ENCODE measurements at places on chromosomes 7 and 10. TPM values are rescaled to one million over a fixed set of nuclear protein-coding genes. Genes with fewer than 3 reads are reported as not detected.

- H3K4me3 ChIP-seq, result no peak overlapping the region
- peaks cover 7% of the 10 kb centered on the region for H3K4me1 ChIP-seq
- no peak for DNase-seq
Measured at GRCh38 chr7:155124706-155125105, 54.6 kb downstream of the HTR5A start.

- peaks cover 3% of the 10 kb centered on the region for H3K4me1 ChIP-seq
- no peaks in the 10 kb centered on the region for H3K27me3 ChIP-seq
- no peak for DNase-seq
- peaks cover 26% of the 10 kb centered on the region for H3K36me3 ChIP-seq
Measured at GRCh38 chr10:2464483-2464882, 602.9 kb upstream of the PFKP start.

DNA sequence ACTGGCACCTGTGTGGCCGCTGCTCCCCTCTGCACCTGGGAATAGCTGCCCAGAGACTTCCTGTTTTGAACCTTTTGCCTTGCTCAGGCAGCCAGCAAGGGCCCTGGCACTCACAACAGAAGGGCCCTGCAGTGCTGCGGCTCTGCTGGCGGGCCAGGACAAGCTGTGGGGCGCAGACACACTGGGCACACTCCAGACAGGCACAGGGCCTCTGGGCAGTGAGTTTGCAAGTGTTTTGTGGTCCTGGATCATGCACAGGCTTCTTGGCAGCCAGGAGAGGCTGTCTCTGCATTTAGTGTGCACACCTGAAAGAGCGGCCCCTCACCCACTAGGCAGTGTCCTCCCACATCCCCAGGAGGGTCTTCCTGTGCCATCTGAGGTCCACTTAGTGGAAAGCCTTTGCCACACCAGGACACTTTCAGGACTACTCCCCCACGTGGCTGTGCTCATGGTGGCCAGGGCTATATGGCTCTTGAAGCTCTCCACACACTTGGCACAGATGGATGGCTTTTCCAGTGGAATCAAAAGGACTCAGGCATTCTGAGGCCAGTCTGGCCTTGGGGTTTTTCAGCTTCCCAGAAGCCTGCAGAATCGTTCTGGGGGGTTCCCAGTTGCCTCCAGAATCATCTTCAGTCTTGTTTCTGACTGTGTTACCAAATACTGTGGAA lies 5.0 kb upstream of the ATP6V0E2 start:
- no peak overlapping the region for H3K4me3 ChIP-seq
- H3K27me3 ChIP-seq, result peaks cover 7% of the 10 kb centered on the region
- peaks cover 11% of the 10 kb centered on the region for H3K4me1 ChIP-seq
- H3K27ac ChIP-seq, result no peak overlapping the region

DNA sequence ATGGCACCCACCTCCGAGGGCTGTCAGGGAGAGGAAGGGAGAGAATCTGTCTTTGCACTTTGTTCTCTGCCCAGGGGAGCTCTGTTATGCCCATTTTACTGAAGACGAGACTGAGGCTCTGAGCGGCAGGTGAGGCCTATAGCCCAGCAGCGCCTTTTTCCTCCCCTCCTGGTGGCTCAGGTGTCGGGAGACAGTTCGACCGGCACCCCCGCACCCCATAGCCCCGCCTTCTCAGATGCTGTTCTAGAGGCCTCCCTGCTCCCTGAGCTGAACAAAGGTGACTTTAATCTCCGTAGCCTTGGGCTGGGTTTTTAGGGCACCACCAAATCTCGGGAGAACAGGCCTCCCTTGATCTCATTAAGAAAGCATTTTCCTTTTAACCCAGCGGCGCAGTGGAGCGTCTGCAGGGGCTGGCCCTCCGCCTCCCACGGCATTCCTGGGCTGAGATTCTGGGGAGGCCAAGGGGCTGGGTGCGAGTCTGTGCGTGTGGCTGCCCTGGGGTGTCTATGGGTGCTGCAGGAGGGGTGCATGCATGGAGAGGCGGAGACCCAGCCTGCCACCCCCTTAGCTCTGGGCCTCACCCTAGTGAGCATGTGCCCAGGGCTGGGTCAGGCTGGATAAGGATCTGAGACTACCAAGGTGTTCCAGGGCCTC lies 3.3 kb downstream of the LFNG start:
- peaks cover 5% of the 10 kb centered on the region for H3K36me3 ChIP-seq
- peaks cover 42% of the 10 kb centered on the region for H3K4me1 ChIP-seq
- DNase-seq, result no peak

DNA sequence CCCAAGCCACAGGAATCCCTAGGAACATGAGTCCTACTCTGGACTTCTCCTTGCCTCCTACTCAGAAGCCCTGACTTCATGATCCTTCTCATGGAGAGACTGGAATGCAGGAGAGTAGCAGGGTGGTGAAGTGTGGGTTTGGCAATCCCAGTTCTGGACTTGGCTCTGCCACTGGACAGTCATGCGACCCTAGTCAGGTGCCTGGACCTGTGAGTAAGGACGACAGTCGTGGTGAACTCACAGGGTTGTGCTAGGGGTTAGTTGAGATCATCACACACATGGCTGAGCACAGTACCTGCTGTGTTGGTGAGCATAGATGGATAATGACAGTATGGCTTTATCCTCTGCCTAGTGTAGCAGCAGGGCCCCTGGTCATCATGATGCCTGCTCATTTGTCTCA lies 117.9 kb downstream of the LRRC18 start:
- H3K4me1 ChIP-seq, result no peaks in the 10 kb centered on the region
- peaks cover 17% of the 10 kb centered on the region for H3K27me3 ChIP-seq
- H3K4me3 ChIP-seq, result no peak overlapping the region

DNA sequence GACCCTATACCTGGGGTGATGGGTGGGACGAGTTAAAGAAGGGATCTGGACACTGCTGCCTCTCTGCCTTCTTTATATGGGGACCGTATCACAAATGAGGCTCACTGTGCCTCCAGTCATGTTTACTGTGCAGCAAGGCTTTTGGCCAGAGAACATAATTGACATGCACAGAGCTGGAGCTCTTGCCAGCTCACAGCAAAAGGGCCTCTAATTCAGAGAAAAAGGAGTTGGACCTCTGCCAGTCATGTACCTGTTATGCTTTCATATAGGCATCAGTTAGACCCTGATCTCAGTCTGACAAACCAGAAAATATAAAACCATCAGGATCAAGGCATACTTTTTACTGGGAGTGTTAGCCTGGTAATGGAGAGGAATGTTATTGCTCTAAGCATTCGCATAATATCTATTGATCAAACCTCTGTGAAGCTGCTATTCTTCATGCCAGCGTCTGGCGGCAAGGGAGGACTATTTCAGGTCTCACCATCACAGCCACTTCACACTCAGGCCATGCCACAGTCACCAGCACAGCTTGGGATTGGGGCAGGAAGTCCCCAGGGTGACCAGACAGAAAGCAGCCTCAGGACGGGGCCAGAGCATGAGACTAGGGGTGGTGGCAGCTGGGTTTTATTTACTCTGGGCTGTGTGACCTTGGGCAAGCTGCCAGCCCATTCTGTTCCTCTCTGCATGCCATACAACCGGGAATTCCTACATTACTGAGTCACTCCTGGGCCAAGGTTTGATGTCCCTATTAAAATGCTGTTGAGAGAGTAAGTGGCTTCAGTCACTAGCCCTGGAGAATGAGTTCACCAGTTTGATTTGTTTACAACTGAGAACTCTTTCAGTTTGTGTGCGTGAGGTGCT lies 90.1 kb downstream of the NPSR1 start:
- peaks cover 22% of the 10 kb centered on the region for H3K4me1 ChIP-seq
- no peak overlapping the region for H3K4me3 ChIP-seq
- H3K36me3 ChIP-seq, result 0 out of 2 replicates have a peak, but pooled peaks cover 2% of the 10 kb centered on the region
- no peaks in the 10 kb centered on the region for H3K27me3 ChIP-seq
- DNase-seq, result no peak

DNA sequence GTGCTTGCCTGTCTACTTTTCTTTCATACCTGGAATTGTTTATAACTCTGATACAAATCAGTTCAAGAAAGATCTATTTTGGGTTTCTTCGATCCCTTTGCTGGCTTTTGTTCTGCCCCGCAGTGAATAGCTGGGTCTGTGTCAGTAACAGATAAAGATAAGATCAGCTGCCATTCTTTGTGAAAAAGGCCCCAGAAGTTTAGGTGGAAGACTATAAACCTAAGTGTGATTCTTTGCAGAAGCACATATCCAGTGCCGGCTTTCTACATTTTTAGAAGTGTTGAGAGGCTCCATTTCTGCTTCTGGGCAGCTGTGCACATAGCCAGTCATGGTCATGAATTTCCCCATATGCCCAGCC lies 686.4 kb upstream of the C7orf33 start:
- H3K4me1 ChIP-seq, result peaks cover 15% of the 10 kb centered on the region
- no peak overlapping the region for H3K4me3 ChIP-seq
- no peak overlapping the region for H3K27ac ChIP-seq
- DNase-seq, result no peak
- H3K36me3 ChIP-seq, result no peaks in the 10 kb centered on the region
- H3K27me3 ChIP-seq, result peaks cover 2% of the 10 kb centered on the region

GRCh38 chr10:2874963-2875362 lies 192.4 kb upstream of the PFKP start:
- no peak for DNase-seq
- no peaks in the 10 kb centered on the region for H3K36me3 ChIP-seq
- H3K27me3 ChIP-seq, result peaks cover 3% of the 10 kb centered on the region
- no peak overlapping the region for H3K4me3 ChIP-seq

DNA sequence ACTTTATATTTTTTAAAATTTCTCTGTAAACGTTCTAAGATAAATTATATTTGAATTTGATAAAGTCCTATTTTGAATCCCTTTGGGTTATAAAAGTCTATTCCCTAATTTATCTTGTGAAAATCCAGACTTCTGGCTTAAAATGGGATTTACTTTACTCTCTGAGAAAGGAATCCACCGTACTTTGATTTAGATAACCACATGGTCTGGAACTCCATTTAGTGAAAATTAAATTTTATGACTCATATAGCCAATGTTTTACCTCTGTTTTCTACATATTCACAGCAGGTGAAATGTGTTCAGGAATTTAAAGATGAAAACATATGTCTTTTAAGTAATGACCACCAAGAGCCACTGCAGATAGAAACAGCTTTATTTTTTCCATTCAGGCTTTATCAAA lies 141.8 kb upstream of the FGFR2 start:
- no peaks in the 10 kb centered on the region for H3K27me3 ChIP-seq
- H3K36me3 ChIP-seq, result peaks cover 9% of the 10 kb centered on the region
- no peak overlapping the region for H3K27ac ChIP-seq
- peaks cover 5% of the 10 kb centered on the region for H3K4me1 ChIP-seq
- no peak for DNase-seq

DNA sequence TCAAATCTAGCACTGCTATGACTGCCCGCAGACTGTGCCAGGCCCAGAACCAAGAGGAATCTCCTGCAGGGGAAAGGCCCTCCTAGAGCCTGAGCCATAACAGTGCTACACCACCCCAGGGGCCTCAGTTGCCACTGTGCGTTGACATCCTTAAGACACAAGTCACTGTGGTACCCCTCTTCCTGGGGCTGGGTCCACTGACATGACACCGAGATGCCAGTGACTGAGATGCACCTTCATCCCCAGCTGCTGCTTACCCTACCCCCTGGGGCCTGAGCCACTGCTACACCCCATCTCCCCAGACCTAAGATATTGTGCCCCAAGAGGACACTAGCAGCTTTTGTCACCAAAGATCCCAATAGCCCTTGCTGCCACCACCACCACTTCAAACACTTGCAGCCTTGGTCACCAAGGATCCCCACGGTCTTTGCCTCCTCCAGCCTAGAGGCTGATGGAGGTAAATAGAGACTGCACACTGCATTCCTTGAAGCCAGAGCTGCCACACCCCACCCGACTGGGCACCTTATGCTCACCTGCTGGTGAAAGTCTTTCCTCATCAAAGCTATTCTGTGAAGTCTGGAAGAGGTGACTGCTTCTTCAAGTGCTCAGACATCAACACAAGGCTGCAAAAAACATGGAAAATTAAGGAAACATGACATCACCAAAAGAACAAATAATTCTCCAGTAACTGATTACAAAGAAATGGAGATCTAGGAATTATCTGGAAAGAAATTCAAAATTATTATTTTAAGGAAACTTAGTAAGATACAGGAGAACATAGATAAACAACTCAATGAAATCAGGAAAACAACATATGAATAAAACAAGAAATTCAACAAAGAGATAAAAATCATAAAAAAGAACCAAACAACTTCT lies 40.4 kb upstream of the SHH start:
- H3K27me3 ChIP-seq, result no peaks in the 10 kb centered on the region
- H3K4me1 ChIP-seq, result no peaks in the 10 kb centered on the region
- DNase-seq, result no peak
- H3K36me3 ChIP-seq, result no peaks in the 10 kb centered on the region
- no peak overlapping the region for H3K27ac ChIP-seq
- no peak overlapping the region for H3K4me3 ChIP-seq

DNA sequence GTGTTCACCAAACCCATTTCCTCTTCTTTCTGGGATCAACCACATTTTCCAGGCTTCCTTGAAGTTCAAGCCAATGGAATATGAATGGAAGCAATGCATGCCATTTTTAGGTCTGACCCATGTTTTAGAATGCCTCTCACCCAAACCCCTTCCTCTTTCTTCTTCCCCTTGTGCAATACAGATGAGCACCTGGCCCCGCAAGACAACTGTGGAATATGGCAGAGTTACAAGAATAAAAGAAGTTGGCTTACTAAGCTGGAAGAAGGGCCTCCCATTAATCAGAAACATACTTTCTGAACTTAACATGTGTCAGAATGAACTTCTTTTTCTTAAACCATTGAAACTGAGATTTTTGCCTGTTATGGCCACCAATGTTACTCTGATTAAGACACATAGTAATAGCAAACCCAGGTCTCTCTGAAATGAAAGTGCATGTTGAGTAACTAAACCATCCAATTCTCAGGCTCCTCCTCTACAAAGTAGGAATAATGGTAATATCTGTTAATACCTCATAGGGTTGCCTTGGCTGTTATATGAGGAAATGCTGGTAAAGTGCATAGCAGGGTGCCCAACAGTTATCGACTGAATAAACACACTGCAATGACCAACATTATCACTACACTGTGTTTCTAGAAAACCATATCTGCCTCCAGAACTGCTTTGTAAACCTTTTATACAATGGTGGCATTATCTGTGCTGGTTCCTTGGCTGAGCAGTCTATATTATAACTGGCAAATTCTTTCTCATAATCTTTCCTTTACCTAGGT lies 382.2 kb upstream of the NRP1 start:
- H3K4me1 ChIP-seq, result peaks cover 12% of the 10 kb centered on the region
- no peak overlapping the region for H3K27ac ChIP-seq

GRCh38 chr10:4535521-4535920 lies 290.5 kb upstream of the AKR1E2 start:
- peaks cover 6% of the 10 kb centered on the region for H3K36me3 ChIP-seq
- no peak overlapping the region for H3K27ac ChIP-seq
- no peak for DNase-seq
- H3K4me3 ChIP-seq, result no peak overlapping the region
- H3K4me1 ChIP-seq, result no peaks in the 10 kb centered on the region

- no peak for DNase-seq
- peaks cover 38% of the 10 kb centered on the region for H3K4me1 ChIP-seq
- H3K4me3 ChIP-seq, result peak overlapping the region; percentile 80
- H3K27ac ChIP-seq, result peak overlapping the region; percentile 36
- H3K36me3 ChIP-seq, result peaks cover 5% of the 10 kb centered on the region
Measured at GRCh38 chr7:101155303-101155702, 1.0 kb downstream of the AP1S1 start.

Gene GSTK1
- 37.7 TPM for total RNA-seq

Gene LRIT1
- not detected for total RNA-seq

Gene HEPACAM2
- not detected for total RNA-seq

Gene UTF1
- total RNA-seq, result 140 TPM

Gene COBL
- 36.5 TPM for total RNA-seq
